C1 segment of cervical spinal cord (tissue), 14 donors: ENCODE measurements at places on chromosomes 7 and 10.

GRCh38 chr10:46539596-46540411 lies 16.7 kb downstream of the GPRIN2 start:
- no peak for DNase-seq

DNA sequence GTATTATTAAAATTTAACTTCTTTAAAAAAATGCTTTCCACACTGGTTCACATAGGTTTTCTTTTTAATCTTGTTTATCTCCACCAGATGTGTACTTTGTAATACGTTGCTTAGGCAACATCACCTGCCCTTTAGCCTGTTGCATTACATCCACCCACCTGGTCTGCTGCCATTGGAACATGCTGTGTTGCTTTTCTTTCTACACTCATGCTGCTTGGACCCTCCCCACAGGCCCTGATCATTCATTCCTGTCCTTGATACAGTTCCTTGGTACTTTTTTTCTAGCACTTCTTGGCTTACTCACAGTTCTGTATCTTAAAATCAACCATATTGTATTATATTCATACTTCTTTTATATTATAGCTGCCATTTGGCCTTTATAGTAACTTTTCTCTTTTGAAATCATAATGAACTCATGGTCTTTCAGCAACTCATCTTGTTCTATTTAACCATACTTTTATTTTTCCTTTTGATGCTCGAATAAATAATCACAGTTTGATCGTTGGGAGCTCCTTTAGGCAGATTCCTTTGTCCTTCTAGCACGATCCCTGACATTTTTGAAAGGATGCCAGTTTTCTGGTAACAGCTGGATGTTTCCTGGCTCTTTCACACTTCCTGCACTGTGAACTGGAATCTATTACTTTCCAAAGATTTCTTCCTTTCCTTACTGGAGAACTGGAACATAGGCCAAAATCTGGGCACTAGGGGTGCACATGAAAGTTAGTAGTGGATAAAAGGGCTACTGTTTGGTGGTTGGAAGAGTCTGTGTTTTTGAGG lies 125.1 kb downstream of the CDK14 start:
- no peak for DNase-seq

GRCh38 chr7:102978284-102978683 lies 65.5 kb downstream of the LRRC17 start:
- no peak for DNase-seq

- DNase-seq: no peak
These were observed 12.8 kb downstream of the ERLIN1 start for GRCh38 chr10:100173035-100173434.

DNA sequence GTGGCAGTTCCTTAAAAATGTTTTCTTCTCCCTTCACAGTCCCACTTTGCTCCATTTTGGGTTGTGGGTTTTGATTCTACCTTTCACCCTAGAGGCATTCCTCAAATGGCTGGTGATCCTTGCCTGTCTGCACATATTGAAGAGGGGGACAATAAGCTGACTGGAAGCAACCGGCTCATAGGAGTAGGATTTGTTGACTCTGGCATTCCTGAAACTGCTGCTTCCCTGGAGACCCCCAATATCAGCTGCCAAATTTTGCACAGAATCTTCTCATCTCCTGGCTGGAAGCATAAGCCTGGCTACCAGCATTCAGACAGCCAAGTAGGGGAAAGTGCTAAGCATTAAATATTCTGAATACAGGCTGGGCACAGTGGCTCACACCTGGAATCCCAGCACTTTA lies 53.7 kb downstream of the KIF5B start:
- no peak for DNase-seq

- DNase-seq: no peak
These were observed 30.1 kb downstream of the BTAF1 start for GRCh38 chr10:91953600-91954160.

DNA sequence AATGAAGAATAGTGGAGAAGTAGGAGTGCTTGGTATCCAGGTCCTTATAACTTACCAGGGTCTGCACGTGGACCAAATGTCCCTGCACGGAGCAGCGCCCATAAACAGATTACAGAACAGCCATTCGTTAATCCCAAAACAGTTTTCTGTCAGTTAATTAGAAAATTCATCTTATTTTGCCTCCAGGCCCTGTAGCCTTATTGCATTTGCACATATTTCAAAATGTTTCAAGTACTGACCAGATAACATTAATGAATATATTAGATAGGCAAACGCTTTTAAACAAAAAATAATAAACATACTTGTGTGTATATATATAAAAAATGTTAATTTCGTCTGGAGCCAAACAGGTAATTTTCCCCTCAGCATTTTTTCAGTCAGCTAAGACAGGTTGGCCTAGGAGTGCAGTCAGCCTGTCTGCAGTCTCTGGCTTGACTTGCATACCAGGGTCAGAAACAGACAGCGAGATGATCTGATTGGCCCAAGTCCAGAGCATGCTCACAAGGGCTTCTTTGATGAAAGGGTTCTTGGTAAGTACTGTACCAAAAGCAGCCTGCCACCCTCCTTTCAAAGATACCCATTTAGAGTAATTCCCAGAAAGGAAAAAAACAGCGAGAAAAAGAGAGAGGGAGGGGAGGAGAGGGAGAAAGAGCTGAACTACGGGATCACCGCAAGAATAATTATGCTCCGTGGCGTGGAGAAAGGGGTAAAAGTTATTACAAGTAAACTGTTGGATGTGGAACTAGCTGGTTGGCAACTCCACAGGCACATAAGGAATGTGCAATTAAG lies 194.4 kb upstream of the TCF7L2 start:
- peak; percentile 51 for DNase-seq

GRCh38 chr7:32053204-32053603 lies 17.0 kb downstream of the PDE1C start:
- no peak for DNase-seq

DNA sequence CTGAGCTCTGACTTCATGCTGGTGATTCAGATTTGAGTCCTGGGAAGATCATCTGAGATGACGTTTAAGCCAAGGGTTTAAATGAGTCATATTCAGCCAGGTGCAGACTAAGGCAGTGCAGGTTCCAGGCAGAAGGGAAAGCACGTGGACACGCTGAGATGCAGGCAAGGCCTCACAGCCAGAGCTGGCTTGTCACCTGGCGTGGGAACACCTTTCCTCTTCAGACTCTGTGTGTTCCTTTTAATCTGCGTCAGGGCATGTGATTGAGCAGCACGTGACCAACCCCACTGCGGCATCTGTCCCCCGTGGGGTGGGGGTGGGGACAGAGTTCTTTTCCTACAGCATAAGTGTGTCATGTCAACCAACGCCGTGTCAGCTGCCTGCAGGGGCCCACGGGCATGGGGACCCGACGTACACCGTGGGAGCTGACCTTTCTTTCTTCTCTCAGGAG lies 10.7 kb upstream of the IDI2 start:
- no peak for DNase-seq

GRCh38 chr7:43443381-43443780 lies 139.5 kb upstream of the STK17A start:
- no peak for DNase-seq

DNA sequence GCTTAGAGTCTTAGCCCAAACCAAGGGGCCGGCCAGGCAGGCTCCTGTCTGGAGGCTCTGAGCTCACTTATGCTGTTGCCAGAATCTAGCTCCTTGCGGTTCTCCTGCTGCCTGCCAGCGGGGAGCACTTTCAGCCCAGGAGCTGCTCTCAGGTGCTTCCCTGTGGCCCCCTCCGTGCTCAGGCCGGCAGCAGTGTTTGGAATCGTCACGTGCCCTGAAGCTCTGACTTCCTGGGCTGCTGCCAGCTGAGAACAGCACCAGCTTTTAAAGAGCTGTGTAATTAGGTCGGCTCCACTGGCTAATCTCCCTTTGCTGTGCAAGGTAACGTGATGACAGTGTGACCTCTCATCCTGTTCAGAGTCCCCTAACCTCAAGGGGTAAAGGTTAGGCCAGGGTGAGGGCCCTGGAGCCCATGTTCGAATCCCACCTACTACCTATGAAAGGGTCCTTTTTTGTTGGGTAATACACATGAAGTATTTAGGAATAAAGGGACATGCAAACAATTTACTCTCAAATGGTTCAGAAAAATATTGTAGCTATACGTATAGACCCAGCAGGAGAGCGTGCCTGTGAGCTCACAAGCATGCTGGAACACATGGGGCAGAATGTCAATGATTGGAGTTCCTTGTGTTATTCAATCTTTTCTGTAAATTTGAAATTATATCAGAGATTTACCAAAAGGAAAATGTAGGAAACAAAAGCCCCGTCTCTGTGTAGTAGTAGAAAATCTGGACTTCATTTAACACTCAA lies 16.6 kb downstream of the ZNF862 start:
- DNase-seq: peak; percentile 82

DNA sequence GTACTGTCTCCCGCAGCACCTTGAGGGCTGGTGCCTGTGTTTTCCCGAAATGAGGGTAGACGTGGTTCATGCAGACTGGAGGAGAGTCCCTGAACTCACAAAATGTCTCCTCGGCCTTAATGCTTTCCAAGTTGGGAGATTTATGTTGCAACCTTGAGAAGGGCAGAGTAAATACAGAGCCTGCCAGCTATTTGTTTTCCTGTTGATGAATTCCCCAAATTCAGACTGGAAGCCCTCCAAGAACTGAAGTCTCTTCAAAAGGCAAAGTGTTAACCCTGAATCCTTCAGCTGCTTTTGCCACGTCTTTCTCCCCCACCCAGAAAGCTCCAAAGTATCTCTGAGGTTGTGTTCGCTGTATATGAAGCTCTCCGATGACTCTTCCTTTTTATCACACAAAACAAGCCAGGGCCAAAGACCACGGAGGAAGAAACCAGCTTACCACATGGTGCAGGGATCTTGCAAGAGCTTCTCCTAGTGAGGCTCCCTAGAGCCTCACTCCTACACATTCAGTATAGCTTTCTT lies 254.7 kb upstream of the NFE2L3 start:
- DNase-seq: no peak

DNA sequence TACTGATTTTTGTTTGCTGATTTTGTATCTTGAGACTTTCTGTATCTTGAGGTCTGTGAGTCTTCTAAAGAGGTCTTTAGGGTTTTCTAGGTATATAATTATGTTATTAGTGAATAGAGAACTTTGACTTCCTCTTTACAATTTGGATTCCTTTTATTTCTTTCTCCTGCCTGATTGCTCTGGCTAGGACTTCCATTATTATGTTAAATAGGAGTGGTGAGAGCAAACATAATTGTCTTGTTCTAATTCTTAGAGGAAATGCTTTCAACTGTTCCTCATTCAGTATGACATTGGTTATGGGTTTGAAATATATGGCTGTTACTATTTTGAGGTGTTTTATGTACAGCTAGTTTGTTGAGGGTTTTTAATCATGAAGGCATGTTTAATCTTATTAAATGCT lies 308.0 kb upstream of the TEX47 start:
- DNase-seq: no peak
